ENCODE measurements at places on chromosomes 3 and 15.

DNA sequence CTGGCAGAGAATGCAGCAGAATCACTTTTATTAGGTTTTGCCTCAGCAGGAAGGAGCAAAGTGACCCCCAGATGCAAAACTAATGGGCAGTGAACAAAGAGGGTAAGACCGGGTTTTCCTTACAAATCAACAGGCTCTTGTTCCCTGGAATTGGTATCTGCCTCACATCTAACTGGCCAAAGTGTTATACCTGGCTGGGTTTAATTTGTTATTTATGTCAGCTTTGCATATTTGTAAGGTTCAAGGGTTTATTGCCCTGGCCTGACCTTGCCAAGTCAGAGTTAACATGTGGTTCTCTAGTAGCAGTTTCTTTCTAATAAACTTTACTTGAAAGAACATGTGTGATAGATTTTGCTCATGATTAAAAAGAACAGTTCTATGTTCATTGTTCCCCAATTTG lies 431.7 kb upstream of the NR2F2 start:
- no peak for DNase-seq

DNA sequence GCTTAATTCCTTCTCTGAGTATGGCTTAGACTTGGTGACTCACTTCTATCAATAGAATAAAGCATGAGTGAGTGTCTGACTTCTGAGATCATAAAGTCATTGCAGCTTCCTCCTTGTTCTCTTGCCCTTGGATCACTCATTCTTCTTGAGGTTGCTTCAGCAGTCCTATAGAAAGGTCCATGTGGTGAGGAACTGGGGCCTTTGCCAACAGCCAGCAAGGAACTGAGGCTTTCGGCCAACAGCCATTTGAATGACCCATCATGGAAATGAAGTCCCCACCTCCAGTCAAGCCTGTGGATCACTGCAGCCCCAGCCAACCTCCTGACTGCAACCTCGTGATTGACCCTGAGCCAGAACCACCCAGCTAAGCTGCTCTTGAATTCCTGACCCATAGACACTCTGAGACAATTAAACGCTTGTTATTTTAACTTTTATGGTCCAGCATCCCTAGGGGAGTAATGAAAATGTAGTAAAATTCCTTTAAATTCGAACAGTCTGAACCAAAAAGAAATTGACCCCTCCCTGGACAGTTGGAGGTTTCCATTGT lies 84.5 kb downstream of the WDR76 start:
- DNase-seq: no peak

GRCh38 chr3:56783644-56784447 lies 17.9 kb downstream of the ARHGEF3 start:
- DNase-seq: peak; percentile 59

DNA sequence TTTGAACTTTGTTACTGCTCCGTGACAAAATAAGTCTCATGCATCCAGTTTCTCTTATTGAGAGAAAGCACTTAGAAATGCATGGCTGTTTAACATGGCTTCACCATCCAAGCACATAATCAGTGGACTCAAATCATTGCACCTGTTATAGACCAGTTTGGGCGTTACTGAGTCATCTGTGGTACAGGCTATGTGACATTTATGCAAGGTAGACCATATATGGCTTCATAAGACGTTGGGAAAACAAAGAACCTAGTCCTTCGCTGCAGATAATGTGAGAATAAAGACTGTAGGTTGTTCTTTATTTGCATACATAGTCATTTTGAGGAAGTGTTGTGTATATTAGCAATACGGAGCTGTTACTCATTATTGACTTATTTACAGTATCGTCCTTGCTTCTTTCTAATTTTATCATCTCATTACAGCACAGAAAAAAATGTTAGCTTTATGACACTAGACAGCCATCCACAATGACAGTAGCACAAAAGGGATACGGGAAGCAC lies 374.7 kb downstream of the IL5RA start:
- no peak for DNase-seq

GRCh38 chr15:70049701-70050301 lies 47.9 kb downstream of the TLE3 start:
- DNase-seq: no peak
